ENCODE measurements at places on chromosomes 1 and 21.

DNA sequence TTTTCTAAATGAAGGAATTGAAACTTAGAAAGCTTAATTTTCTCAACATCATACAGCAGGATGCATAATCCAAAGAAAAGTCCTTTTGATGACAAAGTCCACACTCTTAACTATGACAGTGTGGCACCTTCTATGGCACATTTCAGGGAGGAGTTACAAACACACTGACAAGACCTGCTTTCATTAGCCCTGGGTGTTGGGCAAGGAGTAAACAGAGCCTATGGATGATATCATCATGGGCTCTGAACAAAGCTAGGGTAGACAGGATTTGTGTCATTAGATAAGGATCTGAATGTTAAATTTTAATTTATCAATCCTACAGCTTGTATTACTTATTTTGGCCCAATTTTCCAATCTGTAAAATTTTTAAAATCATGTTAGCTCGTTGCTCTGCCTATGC, 62.6 kb upstream of the DENND1B start:
- DNase-seq: no peak

GRCh38 chr1:54750596-54750995, 13.7 kb downstream of the PARS2 start:
- DNase-seq: no peak

GRCh38 chr1:186435336-186435735, 25.6 kb downstream of the PDC start:
- DNase-seq: no peak

- no peak for DNase-seq
Observed at GRCh38 chr1:110618668-110619067, 12.5 kb upstream of the KCNA2 start.

DNA sequence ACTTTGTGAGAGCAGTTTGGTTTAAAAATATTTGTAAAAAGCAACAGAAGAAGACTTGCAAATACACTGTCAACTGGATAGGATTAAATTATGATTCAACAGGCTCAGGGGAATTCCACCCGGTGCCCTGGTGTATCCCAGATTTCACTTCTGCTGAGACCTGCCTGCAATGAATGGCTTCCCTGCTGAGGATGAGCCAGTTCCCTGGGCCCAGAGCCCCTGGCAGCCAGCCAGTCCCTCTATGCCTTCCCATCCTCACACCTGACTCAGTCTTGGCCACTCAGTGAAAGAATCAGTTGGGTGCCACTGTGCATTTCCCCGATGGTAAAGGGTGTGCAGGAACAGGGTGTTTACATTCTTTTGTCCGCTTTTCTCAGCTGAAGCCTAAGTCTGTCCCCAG, 64.4 kb downstream of the KCTD3 start:
- no peak for DNase-seq

DNA sequence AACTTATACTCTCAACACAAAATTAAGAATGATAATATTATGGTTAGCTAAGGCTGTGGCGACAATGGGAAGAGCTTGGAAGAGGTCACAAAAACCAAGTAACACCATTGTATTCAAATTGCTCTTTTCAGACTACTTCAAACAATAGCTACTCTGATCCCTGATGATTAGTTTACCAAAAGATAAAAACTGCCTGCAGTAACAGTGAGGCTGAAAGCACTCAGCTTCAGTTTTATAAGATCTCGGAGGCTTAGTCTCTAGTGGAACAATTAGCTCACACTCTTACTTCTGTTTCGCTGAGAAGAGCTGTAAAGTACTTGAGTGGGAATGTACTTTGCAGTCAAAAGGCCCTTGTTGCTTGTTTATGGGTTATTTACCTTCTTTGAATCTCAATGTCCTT, 278.5 kb downstream of the LRRC7 start:
- DNase-seq: no peak

GRCh38 chr1:171185091-171185490, at the start of gene FMO2:
TSS of gene FMO2 (plus strand) at chr1:171185300. CDS start at chr1:171185714, 414 bp downstream.
- no peak for DNase-seq

DNA sequence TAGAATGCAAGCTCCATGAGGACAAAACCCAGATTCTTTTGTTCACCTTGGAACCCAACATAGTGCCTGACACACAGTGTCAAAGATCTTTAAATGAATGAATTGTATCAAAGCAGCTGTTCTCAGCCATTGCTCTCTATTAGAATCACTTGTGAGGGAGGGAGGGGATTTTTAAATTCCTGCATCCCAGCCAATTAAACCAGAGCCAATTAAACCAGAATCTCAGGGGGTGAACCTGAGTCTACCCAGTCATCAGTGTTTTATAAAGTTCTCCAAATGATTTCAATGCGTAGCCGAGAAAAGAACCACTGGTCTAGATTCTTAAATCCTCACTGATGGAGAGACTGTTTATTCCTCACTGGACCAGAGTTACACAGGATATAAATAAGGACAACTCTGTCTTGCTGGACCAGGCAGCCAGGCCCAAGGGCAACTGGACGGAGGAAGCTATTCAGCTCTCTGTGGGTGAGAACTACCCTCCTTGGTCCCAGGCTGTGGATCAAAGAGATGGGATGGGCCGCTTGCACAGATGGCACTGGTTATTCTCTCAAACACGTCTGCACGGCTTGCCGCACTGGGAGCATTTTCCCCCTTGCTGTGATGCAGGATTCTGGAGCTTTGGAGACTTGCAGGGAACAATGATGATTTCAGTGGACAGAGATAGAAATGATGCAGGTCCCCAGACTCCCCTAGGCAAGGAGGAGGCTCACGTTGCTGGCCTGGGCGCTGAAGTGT, 20.0 kb upstream of the CDCA8 start:
- DNase-seq: no peak

DNA sequence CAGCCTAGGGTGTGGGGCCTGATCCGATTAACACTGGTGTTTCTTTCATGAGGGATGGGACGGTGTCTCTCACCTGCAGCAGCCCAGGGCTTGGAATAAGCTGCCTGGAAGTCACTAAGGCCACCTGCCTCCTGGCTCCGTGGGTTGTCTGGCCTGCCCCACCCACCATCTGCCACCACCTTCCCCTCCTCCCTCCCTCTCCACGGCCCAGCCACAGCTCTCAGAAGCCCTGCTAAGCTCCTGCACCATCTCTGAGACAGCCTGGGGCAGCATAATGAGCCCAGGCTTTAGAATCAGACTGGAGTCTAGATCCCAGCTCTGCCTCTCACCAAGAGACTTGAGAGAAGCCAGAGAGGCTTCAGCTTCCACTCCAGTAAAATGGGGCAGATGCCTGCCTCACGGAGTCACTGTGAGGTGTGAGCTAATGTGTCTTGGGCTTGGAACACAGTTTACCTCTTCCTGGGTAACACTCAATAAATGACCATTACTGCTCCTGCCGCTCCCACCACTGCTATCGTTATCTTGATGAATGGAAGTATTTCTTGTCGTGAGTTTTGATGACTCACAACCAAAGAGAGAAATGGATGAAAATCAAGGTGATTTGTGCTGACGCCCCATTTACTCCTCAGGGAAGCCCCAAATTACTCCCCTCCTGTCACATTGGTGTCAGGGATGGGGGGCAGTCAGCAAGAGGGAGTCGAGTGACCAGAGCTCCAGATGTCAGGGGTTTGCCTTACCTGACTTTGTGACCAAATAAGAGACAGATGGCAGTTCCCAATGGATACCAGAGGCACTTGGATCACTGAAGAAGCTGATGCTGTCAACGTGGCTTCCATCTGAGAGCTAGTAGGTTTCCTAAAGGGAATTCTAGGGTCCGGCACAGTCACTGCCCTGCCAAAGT, 23.5 kb upstream of the C1QA start:
- no peak for DNase-seq

GRCh38 chr1:7379441-7379971, 391.6 kb upstream of the VAMP3 start:
- DNase-seq: no peak

Data from stimulated activated CD4-positive, alpha-beta T cell treated with anti-CD3 and anti-CD28 coated beads, TNF-alpha, amount 100 ng/mL, for 4 hours (primary cell).